ENCODE measurements at places on chromosomes 3 and 15.

DNA sequence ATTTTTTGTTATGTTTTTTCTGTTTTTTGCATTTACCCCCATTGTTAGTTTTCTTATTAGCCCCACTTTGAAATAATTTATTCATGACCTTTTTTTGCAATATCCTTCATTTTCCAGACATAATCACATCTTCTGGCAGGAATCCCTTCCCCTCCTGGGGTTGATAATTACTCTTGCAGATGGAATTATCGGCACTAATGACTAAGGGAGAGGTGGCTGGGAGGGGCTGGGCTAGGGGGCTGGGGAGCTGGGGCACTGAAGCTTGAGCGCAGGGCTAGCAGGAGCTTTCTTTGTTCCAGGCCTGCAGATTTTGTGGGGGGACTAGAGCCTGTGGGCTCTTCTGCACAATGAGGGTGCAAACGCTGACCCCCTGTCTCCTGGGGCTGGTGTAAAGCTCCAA lies 77.8 kb downstream of the RAB11A start:
- DNase-seq = no peak

DNA sequence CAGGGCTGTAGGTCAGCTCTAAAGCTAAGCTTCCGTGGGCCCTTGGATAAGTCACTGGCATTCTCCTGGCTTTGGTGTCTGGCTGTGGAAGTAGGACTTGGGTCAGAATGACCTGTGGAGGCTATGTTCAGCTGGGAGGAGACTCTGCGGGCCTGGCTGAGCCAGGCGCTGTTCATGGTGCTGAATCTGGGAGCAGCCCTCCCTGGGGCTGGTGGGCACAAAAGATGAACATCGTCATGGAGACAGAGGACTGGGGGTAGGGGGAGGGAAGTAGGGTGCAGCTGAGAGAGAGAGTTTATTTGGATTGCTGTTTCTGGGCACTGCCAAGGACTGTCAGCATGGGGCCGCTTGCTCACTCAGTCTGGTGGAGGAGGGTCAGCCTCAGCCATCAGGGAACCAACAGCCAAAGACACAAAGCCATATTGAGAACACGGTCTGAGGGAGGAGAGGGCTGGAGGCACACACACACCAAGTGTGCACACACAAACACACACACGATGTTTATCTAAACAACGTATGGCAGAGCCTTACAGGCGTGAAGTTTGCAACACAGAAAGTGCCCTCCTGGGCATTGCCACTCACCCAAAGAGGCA lies 120.7 kb upstream of the LINGO1 start:
- no peak for DNase-seq

DNA sequence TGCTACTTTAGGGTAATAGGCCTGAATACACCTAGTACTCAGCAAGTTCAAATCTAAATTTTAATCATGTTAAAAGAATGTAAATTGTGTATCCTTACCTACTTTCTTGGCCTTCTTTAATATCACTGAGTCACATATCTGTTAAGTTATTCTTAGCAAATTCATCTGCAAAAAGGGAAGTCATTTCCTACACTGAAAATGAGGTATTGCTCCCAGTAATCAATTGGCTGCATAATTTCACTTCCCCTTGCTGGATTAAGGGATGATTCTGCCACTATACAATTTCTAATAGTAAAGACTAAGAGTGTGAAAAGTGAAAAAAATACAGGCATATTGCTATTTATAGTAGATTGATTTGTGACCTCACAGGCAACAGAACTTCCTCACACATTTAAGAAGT lies 47.8 kb downstream of the CCDC54 start:
- no peak for DNase-seq

DNA sequence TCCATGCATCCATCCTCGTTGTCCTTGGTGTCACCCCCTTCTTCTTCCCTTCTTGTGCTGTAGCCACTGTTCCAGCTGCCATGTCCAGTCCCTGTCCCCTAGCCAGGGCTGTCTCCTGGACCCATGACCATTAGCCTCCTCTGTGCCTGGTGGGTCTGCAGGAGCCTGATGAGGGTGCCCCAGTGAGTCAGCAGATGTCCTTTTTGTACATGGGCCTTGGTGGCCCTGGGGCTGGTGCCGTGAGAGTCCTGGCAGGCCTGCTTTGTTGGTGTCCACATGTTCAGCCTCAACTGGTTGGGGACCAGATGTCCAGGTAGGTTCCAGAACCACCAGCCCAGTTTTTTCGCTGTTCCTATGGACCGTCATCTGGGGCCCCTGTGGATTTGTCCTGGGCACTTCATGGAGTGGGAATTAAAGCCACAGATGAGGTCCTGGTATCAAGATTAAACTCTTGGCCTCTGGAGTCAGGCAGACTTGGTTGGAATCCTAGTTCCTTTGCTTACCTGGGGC lies 66.1 kb downstream of the FBLN2 start:
- DNase-seq = no peak

DNA sequence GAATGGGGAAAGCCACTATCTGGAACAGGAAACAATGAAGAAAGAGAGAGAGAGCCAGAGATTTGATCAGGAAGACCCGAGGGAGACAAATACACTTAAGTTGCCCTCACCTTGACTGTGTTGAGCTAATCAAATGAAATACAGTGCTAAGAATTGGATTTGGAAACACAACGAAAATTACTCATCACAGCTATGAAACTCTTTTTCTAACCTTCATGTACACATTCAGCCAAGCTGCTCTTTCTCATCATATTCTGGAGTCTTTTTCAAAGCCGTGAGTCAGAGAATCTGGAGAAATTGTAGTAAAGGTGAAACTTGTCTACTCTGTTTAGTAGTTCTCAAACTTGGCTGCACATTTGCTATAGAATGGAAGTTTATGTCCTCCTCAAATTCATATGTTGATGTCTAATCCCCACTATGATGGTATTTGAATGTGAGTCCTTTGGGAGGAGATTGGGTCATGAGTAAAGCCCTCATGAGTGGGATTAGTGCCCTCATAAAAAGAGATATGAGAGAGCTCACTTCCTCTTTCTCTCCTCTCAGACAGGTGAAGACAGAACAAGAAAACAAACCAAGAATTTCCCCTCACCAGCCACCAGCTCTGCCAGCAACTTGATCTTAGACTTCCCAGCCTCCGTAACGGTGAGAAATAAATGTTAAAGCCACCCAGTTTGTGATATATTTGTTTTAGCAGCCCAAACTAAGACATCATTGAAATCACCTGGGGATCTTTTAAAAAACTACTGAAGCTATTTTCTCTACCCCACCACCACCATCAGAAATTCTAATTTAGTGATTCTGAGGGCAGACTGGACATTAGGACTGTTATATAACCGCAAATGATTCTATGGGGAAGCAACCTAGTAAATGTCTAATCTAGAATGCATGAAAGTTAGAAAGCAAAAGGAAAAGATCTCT lies 143.6 kb upstream of the GRM7 start:
- DNase-seq = no peak

DNA sequence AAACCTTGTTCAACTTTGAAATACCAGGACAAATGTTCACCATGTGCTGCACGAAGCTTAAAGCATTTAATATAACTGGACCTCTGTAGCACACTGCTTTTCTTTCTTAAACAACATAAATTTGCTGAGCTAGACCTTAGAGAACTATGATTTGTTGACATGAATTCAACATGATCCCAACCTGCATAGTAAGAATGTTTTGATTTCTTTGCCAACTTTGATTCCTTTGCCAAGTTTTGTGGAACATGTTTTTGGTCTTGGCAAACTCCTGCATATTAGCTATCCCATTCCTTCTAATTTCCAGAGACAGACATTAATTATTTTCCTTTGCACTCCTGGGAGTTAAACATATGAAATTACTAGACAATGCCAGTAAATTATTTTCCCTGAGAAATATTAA lies 197.2 kb upstream of the RBMS3 start:
- DNase-seq = no peak

- no peak for DNase-seq
Observed at GRCh38 chr3:115517457-115518050, 105.8 kb upstream of the GAP43 start.

DNA sequence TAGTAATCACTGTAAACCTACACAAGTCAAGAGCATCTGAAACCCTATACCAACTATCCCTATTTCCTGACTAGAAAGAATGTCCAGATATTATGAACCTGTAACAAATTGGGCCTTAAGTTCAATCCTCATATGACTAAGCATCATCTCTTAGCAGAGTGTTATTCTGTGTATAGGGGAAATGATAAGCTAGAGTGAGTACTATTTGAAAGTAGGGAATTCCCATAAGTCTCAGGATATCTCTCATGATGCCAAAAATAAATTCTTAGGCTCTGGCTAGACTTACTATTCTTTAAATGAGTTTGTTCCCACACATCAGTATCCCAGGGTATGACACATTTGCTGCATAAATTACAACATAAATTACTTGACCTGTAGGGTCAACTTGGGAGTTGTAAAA lies 15.3 kb downstream of the MRPL47 start:
- no peak for DNase-seq

DNA sequence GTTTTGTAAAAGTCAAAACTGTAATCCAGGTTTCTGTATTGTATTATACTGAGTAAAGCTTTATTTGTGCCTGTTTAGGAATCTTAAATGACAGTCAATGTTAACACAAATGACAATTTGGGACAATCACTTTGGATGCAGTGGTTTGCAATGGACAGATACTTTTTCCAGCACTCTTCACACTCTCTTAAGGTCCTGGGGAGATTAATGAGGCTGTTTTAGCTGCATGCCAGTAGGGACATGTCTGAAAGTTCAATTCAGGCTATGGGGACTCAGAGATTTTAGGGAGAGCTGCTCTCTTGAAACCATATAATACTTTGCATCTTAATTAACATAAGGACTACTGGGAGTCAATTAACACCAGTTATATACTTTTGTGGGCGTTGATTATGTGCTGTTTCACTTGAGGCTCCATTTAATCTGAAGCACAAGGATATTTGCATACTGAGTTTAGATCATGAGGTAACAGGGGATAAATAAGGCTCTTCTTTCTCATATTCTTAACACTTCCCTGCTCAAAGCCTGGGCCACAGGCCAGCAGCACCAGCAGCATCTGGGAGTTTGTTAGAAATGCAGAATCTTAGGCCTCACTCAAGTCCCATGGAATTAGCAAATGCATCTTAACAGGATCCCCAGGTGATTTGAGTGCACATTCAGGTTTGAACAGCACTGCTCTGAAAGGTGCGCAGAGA lies 972.8 kb downstream of the PLOD2 start:
- no peak for DNase-seq

DNA sequence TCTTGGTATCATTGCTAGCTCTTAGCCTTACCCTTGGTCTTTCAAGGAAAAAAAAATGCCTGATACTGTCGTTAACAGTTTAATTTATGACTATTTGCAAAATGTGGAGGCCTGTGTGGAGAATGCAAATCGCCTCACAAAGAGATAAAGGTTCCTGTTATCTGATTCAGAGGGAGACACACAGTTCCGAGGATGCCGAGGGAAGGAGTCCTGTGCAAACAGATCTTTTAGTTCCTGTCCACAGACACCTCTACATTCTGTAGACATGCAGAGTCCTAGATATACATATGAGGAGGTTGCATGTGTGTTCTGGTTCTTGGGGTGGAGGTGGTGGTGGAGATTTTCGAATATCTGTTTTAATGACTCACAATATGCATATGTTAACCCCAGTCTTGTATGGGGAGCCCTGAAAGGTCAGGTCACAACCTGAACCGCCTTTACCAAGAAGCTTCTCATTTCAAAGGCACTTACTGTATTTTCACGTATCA lies 5.7 kb downstream of the NR2F2 start:
- DNase-seq = no peak

GRCh38 chr15:86645925-86646500 lies 566.3 kb downstream of the AGBL1 start:
- DNase-seq = no peak

DNA sequence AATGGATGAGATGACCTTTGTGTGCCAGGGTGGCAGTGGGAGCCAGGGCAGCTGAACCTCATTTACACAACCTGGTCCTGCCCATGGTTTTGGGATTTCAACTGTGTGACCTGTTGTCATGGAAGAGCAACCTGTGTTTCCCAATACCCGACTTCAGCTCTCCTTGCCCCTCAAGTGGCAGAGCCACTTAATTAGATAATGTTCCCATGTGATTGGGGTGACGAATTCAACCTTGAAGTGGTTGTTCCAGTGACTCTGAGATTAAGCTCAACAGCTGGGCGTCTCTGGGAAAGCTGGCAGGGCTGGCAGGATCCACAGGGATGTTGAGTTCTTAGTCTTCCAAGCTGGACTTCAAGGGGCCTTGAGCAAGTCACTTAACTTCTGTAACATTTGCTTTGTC lies 71.0 kb downstream of the THSD4 start:
- no peak for DNase-seq

DNA sequence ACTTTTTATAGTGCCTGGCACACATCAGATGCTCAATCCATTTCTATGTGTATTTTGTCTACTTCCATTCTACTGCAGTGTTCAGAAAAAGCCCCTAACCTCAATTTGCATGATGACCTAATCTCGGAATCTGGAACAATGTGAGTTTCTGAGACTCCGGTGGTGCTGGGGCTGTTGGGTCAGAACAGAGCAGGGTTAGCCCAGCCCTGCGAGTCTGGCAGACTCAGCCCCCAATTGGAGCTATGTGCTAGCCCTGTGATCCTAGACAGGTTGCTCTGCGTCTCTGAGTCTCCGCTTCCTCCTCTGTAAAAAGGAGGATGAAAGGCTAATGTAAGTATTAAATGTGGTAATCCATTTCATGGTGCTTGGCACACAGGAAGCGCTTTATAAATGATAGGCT lies 95.0 kb upstream of the ICE2 start:
- DNase-seq = no peak

DNA sequence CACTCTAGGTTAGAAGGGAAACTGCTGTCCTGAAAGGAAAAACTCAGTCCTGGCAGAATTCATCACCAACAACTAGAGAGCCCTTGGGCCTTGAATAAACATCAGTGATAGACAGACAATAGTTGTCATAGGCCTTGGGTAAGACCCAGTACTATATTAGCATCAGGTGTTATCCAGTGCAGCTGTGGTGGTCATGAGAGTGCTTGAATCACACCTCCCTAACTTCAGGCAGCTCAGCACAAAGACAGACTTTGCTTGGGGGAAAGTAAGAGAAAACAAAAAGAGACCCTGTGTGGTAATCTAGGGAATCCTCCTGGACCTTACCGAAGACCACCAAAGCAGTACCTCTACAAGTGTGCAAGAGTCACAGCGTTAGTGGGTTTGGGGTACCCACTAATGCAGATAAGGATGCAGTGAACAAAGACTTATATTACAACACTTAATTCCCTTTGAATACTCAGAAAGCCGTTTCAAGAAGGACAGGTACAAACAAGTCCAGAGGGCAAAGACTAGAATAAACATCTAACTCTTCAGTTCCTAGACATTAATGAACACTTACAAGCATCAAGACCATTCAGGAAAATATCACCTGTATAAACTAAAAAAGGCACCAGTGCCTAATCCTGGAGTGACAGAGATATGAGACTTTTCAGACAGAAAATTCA lies 332.3 kb upstream of the EPHA3 start:
- no peak for DNase-seq

All from BE2C (cell line).